ENCODE measurements at places on chromosomes 3 and 15.

- DNase-seq: no peak
Observed at GRCh38 chr3:21551019-21551418, 200.0 kb downstream of the ZNF385D start.

DNA sequence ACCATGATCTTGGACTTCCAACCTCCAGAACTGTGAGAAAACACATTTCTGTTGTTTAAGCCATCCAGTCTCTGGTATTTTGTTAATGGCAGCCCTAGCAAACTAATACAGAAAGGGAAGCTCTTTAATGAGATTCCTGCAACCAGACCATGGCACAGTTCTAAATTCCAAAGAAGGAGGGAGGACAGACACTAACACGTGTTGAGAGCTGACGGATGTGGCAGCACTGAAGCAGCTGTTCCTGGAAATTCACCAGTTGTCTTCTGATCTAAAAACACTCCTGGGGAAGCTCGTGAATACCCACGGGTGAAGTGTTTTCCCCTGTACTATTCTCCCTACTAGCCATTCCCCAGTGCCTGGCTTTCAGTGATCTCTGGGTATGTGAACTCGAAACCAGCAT lies 56.7 kb downstream of the RPL22L1 start:
- no peak for DNase-seq

DNA sequence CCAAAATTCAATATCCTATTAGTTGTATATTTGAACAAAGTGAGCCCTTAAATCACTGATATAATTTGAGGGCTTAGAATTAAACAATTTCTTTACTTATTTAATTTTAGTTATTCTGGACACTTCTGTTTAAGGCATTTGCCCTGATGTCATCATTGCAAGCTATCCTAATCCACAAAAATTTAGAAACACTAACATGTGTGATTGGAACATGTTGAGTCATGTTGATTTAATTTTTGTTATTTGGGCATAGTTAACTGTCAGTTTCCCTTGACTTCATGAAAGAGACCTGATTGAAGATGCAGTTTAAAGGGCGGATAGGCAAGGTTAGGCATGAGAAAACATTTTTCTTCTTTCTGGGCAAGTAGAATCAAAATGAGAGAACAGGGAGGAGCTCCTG lies 682.6 kb downstream of the ROBO1 start:
- DNase-seq: no peak

- no peak for DNase-seq
Observed at GRCh38 chr3:113719758-113720157, 23.3 kb upstream of the USF3 start.

GRCh38 chr3:129382366-129382765 lies 46.1 kb downstream of the EFCAB12 start:
- no peak for DNase-seq

DNA sequence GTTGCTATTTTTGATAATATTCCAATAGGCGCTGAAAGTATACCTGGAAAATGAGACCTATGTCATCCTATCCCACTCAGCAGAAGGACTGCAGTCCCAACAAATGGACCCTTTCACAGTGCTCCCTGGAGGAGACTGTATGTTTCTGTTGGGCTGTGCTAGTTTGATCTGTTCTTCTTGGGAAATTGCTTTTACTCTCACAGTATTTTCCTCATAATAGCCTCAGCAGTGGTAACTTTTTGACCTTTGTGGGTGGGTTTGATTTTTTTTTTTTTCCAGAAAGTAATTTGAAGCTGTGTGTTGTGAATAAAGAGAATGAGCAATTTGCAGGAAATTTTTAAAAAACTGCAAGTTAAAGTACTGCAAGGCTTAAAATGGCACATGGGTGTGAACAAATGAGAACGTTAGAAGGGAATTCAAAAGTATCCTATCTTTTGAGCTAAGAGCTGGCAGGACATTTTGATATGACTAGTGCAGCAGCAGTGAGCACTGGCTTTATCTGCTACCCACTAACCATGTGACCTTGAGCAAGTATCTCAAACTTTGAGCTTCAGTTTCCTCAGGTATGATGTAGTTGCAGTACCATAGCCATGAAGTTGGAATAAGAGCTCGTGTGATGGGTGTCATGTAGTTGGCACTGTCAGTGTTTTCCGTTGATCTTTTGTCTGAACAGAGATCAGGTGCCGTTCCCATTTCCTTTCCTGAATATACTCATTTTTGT lies 118.4 kb downstream of the ATG7 start:
- no peak for DNase-seq

DNA sequence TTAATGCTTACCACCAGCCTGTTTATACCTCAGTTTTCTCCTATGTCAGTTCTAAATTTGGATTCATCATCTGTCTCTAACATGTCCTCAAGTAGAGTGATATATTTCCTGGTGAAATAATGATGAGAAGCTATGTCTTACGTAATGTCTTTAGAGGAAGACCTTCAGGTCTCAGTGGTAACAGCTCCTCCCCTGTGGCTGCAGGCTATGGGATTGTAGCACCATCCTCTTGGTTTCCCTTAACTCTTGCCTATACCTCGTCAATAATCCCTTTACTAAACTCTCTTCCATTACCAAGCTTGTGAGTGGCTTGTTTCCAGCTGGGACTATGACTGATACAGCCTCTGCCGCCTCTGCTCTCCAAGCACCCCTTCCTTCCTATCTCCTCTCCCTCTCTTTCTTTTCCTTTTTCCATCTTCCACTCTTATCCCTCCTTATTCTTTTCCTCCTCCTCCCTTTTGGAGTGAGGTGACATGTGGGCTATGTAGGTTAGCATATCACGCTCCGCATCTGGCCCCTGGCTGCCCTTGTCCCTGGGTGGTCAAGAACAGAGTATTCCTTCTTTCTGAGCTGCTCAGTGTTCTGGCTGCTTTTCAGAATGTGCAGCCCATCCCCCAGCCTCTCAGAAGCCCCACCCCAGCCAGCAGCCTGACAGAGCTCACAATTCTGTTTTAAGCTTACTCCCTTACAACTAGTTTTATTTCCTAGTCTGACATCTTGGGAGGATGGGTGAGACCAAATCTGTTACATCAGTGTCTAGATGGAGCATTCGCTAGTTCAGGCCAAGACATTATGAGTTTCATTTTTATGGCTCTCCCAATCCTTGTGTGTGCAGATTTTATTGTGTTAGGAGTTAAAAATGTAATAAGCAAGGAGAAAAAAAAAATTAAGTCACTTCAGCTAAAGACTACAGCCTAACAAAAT lies 75.0 kb upstream of the RNU6-1 start:
- no peak for DNase-seq

GRCh38 chr3:45153658-45154437 lies 7.7 kb upstream of the CDCP1 start:
- no peak for DNase-seq

DNA sequence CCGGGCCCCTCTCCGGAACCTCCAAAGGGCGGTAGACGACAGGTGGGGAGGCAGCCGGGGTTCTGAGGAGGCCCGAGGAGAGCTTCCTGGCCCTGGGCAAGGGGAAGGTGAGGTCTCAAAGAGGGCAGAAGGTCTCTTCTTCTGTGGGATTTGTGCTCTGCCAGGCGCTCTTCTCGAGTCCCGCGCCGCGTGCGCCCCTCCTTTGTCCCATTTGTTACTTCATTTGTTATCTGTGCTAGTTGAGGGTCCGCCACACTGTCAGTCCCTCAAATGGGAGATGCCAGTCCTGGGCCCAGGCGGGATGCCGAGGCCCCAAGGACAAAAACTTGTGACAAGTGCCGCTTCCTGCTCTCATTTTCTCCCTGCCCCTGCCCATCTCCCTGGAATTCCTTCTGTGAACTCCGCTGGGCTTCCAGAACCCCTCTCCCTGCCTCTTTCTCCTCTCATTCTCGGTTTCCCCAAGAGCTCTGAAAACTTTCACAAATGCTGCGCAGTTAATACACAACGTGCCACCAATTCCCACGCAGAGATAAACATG lies 1.5 kb downstream of the ST8SIA2 start:
- no peak for DNase-seq

GRCh38 chr3:78969483-78969882 lies 798.3 kb downstream of the ROBO1 start:
- no peak for DNase-seq

GRCh38 chr3:184349563-184350470 lies 11.6 kb downstream of the CLCN2 start:
- no peak for DNase-seq

GRCh38 chr3:143166376-143166775 lies 46.8 kb downstream of the CHST2 start:
- no peak for DNase-seq

DNA sequence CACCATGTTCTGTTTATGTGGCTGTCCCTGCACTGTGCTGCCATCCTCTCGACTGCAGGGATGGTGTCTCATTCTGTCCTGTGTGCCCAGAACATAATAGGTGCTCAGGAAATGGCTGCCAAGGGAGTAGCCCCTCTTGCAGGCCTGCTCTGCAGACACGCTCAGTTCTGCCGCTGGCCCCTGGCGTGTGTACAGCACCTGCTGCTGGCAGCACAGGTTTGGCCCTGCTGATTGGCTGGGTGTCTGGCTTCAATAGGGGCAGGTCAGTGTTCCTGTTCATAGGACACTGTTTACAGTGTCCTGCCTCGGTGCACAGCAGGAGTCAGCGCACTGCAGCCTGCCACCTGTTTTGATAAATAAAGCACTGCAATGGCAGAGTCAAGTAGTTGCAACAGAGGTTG lies 146.9 kb downstream of the DNAJB8 start:
- DNase-seq: no peak

GRCh38 chr3:50467919-50468318 lies 35.5 kb downstream of the CACNA2D2 start:
- no peak for DNase-seq

GRCh38 chr15:90994059-90994416 lies 297 bp downstream of the PRC1 start:
- DNase-seq: no peak

DNA sequence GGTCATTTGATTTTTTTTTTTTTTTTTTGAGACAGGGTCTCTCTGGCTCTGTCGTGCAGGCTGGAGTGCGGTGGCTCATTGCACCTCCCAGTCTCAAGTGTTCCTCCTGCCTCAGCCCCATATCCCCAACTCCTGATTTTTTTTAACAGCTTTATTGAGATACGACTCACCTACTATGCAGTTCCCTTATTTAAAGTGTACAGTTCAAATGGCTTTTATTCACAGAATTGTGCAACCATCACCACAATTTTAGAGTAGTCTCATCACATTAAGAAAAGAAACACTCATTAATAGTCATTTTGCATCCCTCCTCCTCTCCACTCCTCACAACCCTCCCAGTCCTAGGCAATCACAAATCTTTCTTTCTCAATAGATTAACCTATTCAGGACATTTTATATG lies 1.9 kb upstream of the TRA2B start:
- DNase-seq: no peak

- DNase-seq: no peak
Observed at GRCh38 chr3:48088056-48088748, 72.0 kb upstream of the MAP4 start.

All from activated effector memory CD4-positive, alpha-beta T cell treated with Interleukin-2 at 50 U/mL for 16 hours (primary cell).